ENCODE measurements at places on chromosomes 5 and 9.

- no peak for DNase-seq
Observed at GRCh38 chr9:124776618-124776953, 347 bp upstream of the OLFML2A start.

DNA sequence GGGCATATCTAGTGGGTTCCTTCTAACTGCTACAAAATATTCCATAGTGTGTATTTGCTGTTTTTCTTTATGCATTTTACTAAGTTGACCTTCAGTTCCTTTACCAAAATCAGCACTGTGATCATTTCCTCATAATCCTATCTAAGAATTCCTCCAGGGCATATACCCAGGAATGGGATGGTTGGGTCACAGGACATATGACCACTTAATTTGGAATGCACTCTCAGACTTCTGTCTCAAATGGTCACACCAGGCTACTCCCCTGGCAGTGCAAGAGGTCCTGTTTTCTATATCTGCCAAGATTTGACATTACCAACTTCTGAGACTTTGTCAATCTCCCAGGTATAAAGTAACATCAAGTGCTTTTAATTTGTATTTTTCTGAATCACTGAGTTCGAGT is 63.9 kb downstream of the ADAMTS12 start:
- no peak for DNase-seq

DNA sequence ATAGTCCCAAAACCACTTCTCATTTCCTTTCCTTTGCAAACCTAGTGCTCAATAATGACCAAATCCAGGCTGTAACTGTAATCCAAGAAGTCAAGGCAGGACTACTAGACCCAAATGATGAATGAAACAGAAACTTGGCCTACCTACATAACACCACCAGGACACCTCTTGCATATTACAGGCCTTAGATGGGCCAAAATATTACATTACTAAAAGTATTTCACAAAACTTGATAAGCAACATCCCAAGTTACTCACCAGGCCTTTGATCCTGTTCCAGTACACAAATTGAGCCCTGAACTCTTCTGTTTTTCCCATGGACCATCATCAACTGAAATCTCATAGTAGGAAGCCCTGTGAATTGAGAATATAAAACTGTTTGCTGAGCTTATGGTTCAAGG is 34.8 kb downstream of the NADK2 start:
- DNase-seq: no peak

GRCh38 chr5:98031496-98031895 is 742.0 kb upstream of the RGMB start:
- DNase-seq: no peak

DNA sequence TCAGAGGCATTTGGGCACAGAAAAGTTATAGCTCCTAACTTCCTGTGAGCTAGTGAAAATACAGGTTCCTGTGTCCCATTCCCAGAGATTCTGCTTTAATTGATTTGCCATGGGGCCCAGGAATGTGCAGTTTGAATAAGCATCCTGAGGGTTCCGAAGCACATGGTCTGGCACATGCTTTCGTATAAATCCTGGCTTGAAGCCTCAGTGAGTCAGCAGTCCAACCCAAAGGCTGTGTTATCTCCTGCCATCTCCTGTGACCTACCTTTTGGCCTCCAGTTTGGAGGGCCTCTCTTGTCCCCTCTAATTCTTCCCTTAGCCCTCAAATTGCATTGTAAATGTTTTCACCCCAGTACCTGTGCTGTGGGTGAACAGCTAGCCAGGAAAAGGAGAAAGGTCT is 183.8 kb downstream of the NR3C1 start:
- no peak for DNase-seq

DNA sequence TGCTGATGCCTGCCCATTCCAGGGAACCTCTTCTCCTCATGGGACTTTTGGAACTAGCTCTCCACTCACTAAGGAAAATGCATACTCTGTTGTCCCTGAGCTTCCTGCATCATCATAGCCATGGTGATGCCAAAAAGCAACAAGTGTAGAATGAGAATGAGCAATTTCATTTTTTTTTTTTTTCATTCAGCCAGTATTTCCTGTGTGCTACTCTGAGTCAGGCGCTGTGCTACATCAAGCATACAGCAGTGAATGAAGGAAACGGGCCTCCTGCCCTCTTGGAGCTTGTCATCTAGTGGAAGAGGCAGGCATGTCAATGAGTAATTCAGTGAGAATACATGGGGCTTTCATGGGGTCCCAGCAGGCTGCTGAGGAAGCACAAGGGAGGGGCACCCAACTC is 483.1 kb downstream of the BNC2 start:
- DNase-seq: no peak

DNA sequence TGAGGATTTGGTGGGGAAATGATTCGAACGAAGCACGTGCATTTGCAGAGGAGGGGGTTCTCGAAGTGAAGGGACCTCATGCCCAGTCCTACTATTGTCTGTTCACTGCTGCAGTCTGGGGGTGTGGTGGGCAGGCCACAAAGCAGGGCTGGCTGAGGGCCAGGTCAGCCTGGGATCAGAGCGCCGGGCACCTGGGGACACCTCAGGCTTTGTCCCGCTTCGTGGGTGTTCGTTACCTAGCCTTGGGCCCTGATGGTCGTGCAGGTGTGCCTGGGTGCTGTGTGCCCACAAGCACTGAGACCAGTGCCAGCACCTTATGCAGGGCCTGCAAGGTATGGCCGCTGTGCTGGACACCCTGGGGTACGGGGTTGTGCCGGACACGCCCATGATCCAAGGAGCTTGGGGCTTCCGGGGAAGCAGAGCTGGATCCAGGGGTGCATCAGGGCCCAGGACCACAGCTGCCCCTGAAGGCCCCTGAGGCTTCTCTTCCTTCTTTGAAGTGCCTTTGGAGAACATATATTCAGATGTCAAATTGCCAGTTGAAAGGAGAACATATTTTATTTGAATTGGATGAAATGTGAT is 80.6 kb downstream of the COL5A1 start:
- DNase-seq: no peak

GRCh38 chr9:81693671-81694378 is 4.5 kb upstream of the TLE1 start:
- no peak for DNase-seq

DNA sequence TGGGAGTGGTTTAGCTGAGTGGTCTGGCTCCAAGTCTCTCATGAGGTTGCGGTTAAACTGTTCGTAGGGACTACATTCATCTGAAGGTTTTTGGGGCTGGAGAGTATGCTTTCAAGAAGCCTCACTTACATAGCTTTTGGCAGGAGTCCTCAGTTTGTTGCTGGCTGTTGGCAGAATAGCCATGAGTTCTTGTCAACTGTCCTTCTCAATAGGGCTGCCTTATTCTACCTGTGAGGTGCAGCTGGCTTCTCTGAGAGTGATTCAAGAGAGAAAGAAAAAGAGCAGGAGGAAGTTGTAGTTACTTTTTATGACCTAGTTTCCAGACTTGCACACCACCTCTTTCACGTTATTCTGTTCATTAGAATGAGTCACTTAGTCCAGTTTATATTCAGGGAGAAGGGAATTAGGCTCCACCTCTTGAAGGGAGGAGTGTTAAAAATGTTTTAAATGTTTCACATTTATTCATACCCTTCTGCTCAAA is 33.2 kb downstream of the YTHDC2 start:
- peak; percentile 11 for DNase-seq

GRCh38 chr9:77779010-77779409 is 130.9 kb upstream of the GNA14 start:
- DNase-seq: no peak

GRCh38 chr5:72841756-72842535 is 25.5 kb downstream of the TNPO1 start:
- DNase-seq: no peak

GRCh38 chr9:38133595-38133994 is 64.6 kb upstream of the SHB start:
- no peak for DNase-seq

- no peak for DNase-seq
Observed at GRCh38 chr5:1552521-1553255, 28.9 kb upstream of the LPCAT1 start.

- no peak for DNase-seq
Observed at GRCh38 chr9:133880851-133881661, 111.1 kb downstream of the VAV2 start.

GRCh38 chr9:105305856-105306255 is 61.4 kb downstream of the SLC44A1 start:
- DNase-seq: no peak

DNA sequence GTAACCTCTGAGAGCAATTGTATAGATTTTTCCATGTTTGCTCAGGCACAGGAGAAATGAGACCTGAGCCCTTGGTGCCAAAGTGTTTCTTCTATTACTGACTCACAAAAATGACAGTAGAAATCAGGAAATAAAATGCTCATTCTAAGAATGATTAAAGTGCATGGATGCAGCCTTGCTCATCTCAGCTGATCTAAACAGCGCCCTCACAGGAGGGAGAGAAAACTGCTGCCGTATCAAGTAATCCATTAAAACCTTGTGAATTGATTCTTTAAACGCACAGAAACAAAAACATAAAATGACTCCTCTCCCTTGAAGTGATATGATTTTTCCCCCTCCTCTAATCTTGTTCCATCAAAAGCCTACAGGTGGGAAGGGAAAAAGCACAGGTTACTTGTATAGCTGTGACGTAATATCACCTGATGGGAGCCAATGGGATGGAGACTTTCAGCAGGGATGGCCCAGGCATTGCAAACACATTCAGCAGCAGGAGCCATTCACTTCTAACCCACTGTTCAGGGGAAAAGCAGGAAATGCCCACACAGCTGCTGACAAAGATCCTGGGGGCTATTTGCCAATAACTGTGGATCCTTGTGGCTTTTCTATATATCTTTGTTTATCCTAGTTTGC is 76.7 kb downstream of the PLCXD3 start:
- DNase-seq: no peak

DNA sequence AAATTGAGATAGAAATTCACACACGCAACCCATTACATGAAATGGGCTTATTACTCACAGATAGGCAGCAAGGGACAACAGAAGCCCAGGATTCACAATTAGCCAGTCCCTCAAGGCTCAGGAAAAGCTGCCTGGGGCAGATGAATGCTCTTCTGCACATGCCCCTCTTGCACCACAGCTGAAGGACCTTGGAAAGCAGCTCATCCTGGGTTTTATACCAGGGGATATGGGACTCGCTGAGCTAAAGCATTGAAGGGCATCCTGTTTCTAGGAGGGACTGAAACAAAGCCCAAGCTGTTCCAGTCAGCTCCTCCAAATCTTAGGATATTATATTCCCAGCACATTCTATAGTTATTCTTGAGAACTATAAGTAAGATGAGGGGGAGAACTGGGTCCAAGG is 15.7 kb upstream of the TTC1 start:
- no peak for DNase-seq

DNA sequence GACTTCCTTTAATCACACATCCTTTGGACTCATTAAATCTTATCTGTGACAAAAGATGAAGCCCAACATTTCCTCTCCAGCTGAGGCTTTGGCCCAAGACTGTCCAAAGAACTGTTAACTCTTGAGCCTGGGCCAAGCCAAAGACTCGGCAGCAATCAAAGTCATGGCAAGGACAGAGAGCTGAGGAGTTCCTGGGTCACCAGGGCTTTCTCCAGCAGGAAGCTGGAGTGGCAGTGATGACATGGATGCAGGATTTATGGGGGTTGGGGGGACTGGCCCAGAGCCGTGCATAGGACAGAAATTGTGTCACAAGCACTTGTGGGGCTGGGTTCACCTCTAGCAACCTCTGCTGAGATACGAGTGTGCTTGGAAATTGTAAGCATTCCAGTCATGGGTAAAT is 440.3 kb downstream of the PLK2 start:
- DNase-seq: no peak

- no peak for DNase-seq
Observed at GRCh38 chr9:125829743-125830142, 82.6 kb downstream of the PBX3 start.

GRCh38 chr5:55480781-55481180 is 54.0 kb downstream of the PLPP1 start:
- no peak for DNase-seq

DNA sequence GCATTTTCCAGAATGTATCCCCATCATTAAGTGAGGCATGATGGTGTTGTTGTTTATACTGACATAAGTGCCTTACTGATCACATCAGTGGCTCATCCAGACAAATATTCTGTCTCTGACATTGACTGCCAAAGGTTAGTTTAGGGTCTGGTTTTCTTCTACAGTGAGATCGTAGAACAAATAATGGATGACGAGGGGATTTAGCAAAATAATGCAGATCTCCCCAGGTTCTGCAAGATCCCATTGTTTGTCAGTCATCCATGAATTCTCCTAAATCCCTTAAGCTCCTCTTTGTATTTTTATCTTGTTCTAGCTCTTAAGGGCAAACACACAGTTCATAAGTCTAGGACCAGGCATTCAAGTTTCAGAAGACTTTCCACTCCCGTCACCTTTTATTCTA is 93.1 kb upstream of the DHFR start:
- no peak for DNase-seq

- no peak for DNase-seq
Observed at GRCh38 chr9:76412638-76413037, 18.4 kb upstream of the RFK start.

DNA sequence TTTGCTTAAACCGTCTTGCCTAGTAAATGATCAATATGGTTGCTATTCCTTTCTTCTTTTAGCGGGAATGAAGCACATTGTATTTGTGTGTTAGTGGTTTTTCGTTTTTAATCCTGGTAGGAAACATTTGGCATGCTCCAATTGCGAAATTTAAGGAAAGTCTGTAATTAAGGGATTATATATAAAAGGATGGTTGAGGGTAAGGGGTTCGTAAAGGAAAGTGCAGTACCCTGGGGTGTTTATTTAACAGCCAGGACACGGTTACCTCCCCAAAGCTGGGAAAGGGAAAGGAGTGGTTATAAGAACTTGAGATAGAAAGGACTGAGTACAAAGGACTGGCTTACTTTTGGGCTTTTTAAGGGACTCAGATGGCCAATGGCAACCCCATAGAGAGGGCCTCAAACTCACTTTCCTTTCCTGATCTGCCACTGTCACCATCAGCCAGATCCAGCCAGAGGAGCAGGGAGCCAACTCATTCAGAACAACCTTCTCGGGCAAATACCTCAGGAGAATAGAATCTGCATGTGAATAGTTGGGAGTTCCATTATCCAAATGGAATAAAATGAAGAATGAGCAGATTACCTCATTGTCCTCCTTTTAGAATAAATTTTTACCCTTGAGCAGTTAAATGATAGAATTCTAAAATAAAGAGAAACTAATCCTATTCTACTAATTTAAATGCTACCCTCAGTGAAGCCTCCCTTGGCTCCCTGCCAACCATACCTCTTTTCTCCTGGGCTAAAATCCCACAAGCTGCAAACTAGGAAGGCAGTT is 117.7 kb downstream of the SNCAIP start:
- DNase-seq: no peak

- no peak for DNase-seq
Observed at GRCh38 chr5:14112998-14113652, 30.0 kb upstream of the TRIO start.

DNA sequence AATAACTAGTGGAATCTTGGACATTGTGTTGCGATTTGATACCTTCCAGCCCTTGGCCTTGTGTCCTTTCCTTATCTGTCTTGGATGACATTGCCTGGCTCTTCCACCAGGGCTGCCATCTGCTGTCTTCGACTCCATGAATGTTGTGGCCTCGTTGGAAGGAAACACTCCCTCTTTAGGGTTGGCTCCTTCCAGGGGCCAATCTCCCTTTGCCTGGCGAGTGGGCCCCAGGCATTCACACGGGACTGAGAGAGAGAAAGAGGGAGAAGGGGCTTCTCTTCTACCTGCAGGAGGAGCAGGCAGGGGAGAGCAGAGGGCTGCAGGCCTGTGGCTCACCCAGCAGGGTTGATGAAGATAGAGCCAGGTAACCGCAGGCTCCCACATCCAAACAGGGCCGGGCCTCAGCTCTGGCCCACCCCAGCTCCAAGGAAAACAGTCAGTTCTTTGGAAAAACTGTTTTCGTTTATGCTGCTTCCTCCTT is 31.3 kb downstream of the FGF1 start:
- no peak for DNase-seq

- no peak for DNase-seq
Observed at GRCh38 chr9:70995511-70995910, 125.9 kb downstream of the TRPM3 start.

- no peak for DNase-seq
Observed at GRCh38 chr5:80128141-80128540, 93.0 kb downstream of the THBS4 start.
